GDM1 (cell line): ENCODE measurements at places on chromosomes 1 and 21.

DNA sequence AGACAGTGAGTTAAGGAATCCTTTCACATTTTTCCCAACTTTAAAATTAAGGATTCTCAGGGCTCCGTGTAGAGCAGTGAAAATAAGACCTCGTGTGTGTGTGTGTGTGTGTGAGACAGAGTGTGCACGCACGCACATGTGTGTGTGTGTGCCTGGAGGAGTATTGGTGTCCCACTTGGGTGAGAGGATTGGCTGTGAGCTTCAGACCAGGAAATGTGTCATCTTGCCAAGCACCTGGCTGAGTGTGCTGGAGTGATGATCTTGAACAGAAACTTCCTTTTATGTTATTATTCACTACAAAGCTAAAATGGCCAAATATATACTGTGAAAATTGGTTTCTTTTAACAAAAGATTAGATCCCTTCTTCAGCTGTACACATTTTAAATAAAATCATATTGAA lies 35.2 kb upstream of the NTPCR start:
- DNase-seq = no peak

GRCh38 chr1:117009132-117009531 lies 7.6 kb downstream of the CD101 start:
- DNase-seq = peak; percentile 23

DNA sequence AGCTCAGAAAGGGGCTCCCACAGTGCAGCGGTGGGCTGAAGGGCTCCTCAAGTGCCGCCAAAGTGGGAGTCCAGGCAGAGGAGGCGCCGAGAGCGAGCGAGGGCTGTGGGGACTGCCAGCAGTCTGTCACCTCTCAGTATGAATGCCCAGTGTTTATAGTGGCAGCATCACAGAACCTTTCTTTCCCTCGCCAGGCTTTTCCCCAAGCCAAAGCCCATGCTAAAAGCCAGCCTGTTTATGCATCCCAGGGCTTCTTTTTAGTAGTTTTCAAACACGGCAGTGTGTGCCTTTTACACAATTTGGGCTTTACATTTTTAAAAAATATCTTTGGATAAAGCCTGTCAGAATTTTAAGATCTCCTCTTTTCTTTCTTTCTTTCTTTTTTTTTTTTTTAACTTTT lies 70.6 kb downstream of the CENPF start:
- no peak for DNase-seq

- no peak for DNase-seq
These were observed 95.9 kb downstream of the GIPC2 start for GRCh38 chr1:78141531-78142231.

GRCh38 chr1:172287208-172287607 lies 133.3 kb upstream of the C1orf105 start:
- DNase-seq = no peak

DNA sequence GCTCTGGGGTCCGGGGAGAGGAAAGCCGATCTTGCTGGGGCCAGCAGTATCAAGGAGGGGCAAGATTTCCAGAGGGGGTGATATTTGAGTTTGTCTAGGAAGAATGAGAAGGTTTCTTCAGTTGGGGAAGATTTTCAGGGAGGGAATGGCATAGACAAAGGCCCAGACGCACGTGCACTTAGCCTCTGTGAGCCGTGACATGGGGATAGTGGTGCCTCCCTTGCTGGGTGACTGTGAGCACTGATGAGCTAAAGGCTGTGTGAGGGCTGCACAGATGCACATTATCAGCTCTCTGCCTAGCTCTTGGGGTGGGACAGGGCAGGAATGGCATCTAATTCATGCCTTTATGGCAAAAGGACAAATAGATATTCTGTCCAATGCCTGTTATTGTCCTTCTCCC lies 1.8 kb downstream of the CDCP2 start:
- no peak for DNase-seq

DNA sequence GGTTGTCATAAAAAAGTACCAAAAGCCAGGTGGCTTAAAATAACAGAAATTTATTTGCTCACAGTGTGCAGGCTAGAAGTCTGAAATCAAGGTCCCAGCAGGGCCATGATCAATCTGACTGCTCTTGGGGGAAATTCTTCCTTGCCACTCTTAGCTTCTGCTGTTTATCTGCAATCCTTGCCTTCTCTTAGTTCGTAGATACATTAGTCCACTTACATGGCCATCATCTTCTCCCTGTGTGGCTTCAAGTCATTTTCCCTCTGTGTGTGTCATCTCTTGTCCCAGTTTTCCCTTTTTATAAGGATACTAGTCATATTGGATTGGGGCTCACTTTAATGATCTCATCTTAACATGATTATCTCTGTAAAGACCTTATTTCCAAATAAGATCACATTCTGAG lies 124.0 kb upstream of the NCAM2 start:
- DNase-seq = no peak

- DNase-seq = no peak
These were observed 36.1 kb upstream of the PADI2 start for GRCh38 chr1:17155257-17155920.

DNA sequence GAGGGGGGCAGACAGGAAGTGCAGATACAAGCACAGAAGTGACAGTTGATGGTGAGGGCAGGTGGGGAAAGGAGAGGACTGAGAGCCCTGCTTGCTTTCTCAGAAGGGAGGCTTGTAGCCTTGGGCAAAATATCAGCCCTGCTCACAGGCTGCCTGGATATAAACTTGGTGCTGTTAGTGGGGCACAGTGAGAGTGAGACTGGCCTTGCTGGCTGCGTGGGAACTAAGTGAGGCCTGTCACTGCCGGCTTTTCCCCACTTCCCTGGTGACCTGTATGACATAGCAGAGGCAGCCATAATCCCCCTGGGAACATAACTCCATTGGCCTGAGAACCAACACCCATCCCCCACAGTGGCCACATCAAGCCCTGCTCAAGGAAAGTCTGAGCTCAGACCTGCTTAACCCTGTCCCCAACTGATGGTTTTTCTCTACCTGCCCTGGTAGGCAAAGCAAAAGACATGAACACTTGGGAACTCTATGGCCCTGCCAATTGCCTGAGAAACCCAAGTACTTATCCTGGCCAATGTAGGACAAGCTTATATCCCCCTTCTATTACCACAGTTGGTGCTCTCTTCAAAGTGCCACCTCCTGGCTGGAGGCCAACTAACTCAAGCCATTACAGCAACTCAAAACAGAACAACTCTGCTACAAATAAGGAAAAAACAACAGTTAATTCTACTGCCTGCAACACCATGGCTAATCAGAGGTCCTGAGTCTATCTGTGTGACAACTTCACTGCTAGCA lies 472.7 kb downstream of the PLPP3 start:
- no peak for DNase-seq

DNA sequence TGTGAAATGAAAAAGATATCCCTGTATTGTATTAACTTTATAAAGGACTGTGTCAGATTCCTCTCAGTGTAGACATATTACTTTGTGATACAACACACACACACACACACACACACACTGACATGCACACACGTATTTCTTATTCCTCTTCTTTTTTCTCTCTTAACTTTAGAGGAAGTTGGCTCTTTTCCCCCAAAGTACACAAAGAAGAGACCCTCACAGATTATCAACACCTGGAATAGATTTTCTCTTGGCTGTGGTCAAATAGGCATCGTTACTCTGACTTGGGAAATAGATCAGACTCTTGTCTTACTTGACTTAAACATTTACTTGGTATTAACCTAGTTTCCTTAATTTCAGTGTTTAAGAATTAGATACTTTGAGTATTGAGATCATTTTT lies 792.8 kb downstream of the ADGRL2 start:
- DNase-seq = no peak

DNA sequence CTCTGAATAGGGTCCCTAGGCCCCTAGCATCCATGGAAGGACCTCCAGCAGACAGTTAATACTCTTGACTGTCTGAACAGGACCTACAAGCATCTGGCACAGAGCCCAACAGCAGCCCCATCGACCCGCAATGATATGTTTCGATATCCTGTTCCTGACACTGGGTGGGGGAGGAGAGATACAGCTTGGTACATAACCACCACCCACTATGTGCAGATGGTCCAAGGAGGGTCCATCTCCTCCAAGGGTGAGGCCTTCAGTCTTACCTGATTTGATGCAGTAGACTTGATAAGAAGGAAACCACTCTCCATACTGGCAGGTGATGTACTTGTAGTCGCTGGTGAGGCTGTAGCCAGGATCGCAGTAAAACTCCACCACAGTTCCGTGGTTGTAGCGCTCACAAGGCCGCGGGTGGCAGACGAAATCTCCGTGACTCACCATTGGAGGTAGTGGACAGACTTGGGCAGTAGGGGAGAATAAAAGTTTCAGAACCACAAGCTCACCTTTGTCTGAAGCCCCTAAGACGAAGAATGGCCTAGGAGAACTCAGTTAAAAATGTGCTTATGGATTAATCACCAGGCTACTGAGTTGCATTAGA lies 86.0 kb upstream of the TLR5 start:
- no peak for DNase-seq

- no peak for DNase-seq
These were observed 176.0 kb downstream of the RERE start for GRCh38 chr1:8641377-8641997.

DNA sequence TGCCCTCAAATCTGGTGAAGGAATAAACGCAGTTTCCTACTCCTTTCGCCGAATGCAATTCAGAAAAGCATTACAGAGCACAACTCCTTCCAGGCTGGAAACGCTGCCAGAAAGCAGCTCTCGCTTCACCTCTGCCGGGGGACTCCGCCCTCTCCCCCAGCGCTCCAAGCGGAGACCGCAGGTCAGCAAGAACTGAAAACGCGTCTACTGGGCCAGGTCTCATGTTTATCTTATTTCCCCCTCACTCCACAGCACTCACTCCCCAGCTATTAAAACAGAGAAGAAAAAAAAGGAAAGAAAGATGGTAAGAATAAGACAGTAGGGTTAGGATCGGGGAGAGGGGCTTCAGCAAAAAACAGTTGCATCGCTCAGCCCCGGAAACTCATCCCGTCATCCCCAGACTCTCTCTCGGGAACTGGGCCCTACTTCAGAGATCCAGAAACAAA lies 833 bp upstream of the RCOR3 start:
- DNase-seq = peak; percentile 43

GRCh38 chr1:161226320-161226711 lies 456 bp downstream of the TOMM40L start:
- no peak for DNase-seq

GRCh38 chr1:64867266-64867665 lies 99.1 kb downstream of the JAK1 start:
- DNase-seq = no peak

GRCh38 chr1:47262787-47263413 lies 30.9 kb upstream of the TAL1 start:
- DNase-seq = peak; percentile 49

DNA sequence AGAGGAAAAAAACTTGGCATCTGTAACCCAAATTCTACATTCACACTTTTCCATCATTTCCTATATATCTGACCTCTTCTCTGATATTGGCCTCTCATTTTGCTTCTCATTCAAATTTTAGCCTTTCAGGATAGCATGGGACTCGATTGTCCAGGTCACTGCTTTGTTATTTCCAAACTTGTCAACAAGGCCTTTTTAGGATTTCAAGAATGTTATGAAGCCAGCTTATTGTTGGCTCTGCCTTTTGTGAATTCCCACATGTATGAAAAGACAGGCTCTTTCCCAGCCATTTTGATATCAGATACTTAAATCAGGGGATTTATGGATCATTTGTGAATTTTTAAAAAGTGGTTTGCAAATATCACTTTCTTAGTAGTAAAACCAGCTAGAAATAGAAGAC lies 663.5 kb downstream of the NCAM2 start:
- no peak for DNase-seq

GRCh38 chr1:119245881-119246280 lies 105.4 kb upstream of the WARS2 start:
- DNase-seq = no peak

DNA sequence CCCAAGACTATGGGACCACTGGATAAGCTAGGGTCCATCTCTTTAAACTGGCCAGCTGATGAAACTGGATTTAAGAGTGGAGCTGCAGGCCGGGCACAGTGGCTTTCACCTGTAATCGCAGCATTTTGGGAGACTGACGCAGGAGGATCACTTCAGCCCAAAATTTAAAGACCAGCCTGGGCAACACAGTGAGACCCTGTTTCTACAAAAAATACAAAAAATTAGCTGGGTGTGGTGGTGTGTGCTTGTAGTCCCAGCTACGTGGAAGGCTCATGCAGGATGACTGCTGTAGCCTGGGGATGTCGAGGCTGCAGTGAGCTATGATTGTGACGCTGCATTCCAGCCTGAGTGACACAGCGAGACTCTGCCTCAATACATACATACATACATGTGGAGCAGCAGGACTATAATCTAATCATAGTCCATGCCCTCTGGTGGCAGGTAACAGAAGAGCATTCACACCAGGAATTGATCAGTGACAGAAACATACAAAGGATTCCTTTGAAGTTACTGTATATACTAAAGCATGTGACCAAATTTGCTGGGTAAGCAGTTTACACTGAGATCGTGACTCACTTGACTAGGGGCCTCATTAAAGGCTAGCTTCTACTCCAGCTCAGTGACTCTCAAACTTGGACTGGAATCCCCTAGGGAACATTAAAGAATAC lies 101.5 kb upstream of the SLFNL1 start:
- DNase-seq = no peak
